ENCODE measurements at places on chromosomes 13 and 19. TPM values are rescaled to one million over a fixed set of nuclear protein-coding genes. Genes with fewer than 3 reads are reported as not detected.

MYO16 gene
- total RNA-seq, result 0.28 TPM

FOXA3 gene
- not detected for total RNA-seq

KIR2DL3 gene
- not detected for total RNA-seq

KLC3 gene
- 0.19 TPM for total RNA-seq

CYP2A6 gene
- not detected for total RNA-seq

CYP4F8 gene
- total RNA-seq, result not detected

PPP1R13L gene
- total RNA-seq, result 6.5 TPM

ZNF132 gene
- total RNA-seq, result 12.7 TPM

RNF113B gene
- not detected for total RNA-seq

PSG2 gene
- total RNA-seq, result 0.56 TPM

RNF17 gene
- not detected for total RNA-seq

MAMSTR gene
- 0.28 TPM for total RNA-seq

SYDE1 gene
- total RNA-seq, result 23.4 TPM

AZU1 gene
- total RNA-seq, result not detected

Data from regular cardiac myocyte (primary cell).